ENCODE measurements at places on chromosomes 11 and 22.

DNA sequence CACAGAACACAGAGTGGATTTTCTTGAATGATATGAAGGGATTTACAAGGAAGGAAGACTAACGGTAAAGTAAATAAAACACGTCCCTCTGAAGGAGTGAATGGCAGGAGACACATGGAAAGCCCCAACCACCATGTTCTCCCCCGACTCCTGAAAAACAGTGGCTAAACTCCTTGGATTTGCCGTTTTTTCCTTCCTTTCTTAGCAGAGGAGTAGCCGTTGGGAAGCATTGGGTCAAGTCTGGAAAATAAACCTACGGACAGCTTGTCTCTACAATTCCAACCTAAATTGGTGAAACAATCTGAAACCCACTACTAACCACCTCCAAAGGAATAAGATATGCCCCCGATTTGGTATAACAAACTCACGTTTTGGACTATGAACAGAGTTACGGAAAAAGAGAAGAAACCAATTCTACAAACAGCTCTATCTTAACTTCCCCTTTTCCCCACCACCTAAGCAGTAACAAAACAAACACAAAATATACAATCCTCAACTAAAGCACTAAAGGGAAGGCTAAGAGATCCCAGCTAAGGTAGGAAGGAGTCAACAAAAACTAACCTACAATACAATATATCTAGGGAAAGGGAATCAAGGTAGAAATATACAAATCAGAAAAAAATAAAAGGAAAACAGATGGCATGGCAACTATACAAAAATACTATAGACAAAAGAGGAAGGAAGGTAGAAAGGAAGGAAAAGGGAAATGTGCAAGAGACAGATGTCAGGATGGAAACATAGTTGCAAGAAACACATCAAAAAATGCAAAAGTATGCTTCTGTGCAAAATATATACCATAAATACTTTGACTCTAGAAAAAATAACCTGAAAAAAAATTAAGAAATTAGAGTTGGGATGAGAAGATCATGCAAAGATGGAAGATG is 43.8 kb upstream of the LYVE1 start:
- no peak for DNase-seq

GRCh38 chr11:130037058-130037457 is 32.6 kb upstream of the APLP2 start:
- DNase-seq: no peak

GRCh38 chr11:113779496-113779895 is at the start of gene CLDN25:
Gene CLDN25 (plus strand): TSS chr11:113779796. CDS start chr11:113779796, 0 bp downstream.
- DNase-seq: no peak

DNA sequence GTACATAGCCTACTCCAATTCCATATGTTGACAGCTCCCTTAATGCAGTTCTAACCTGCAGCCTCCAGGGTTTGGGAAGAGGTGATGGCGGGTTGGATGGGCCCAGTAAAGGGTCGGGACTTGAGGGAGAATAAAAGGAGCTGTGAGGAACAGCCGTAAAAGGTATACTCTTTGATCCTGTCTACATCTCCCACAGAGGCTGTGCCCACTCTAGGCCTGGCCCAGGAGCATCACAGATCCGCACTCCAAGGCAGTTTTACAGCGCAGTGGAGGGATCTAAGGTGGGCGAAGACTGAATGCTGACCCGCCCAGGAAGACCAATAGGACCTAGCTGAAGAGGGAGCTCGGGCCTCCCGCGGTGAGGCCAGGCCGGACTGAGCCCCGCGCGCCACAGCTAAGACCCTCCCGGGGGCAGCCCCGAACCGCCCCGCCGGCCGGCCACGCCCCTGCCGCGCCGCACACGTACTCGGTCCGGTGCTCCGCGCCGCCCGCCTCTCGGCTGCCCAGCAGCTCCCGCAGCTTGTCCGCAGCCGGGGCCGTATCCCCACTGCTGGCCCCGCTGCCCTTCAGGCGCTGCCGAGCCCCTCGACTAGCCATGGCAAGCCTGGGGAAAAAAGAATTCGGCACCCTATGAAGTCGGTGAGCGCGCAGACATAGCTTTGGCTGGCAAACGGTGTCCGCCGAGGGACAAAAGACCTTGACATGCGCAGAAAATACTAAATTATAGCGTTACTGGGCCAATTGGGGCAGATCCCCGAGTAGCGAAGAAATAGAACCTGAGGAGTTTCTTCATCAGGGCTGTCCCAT is at the start of gene ALG9:
Gene ALG9, minus strand, starts transcription at position 696 of the 807 bp plus-strand sequence. Its CDS starts 99 bp downstream, at position 597.
- peak; percentile 98 for DNase-seq

DNA sequence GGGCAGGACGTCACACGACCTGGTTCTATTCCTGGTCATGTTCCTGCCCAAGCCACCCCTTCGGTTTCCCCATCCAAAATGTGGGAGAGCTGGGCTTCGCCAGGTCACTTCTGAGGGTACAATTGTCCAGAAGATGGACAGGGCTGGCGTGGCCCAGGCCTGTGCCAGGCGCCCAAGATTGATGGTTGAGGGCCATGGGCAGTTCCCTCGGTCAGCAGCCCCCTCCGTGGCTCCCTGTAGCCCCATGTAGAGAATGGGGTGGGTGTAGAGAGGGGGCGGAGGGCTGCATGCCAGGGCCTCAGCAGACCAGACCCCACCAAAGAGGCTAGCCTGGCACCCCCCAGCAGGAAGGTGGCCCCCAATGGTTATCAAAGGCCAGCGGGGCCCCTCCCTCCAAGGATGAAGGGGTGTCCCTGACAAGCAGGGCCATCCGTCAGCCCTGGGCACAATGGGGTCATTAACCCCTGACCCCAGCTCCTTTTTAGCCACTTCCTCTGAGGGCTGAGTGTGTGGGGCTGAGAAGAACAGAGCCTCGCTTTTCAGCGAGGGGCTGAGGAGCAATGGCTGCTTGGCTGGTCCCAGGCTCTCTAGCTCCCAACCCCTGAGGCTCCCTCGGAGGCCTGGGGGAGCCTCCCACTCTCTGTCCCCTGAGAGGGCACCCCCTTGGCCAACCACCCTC is 11.0 kb upstream of the PICK1 start:
- DNase-seq: no peak

GRCh38 chr22:32378707-32379272 is 21.1 kb downstream of the RFPL3 start:
- no peak for DNase-seq

DNA sequence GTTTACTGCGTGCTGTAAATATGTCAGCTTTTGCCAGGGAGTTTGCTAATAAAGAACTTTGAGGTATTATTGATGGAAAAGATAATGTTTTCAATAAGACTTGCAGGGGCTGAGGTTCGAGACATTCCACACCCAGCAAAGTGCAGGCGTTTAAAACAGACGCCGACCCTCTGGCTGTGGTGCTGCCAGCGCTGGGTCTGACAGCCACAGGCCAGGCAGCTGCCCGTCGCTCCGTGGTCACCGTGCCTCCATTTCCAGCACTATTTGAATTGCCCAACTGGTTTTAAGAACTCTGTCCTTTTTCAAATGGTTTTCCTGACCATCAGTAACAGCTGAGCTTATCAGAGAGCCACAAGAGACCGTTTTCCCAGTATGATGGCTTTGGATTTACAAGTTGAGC is 28.1 kb upstream of the ALX4 start:
- no peak for DNase-seq

- DNase-seq: peak; percentile 55
Observed at GRCh38 chr11:30914143-30914762, 328.1 kb upstream of the MPPED2 start.

DNA sequence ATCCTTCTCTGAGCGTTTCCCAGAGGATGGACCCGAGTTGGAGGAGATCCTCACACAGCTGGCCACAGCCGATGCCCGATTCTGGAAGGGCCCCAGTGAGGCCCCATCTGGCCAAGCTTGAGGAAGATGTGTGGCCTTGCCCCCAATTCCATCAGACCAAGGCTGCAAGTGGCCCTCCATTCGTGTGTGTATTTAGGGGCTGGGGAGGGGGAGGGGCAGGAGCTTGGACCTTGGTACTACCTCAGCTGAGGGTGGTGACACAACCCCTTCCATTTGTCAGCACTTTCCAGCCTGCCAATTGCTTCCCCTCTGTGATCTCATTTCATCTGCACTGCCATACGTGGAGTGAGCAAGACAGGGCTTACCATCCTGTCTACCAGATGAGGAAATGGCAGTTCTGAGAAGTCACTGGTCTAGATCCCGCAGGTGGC is 1.3 kb upstream of the BBS1 start:
- DNase-seq: no peak

GRCh38 chr11:27886857-27887256 is 186.6 kb upstream of the BDNF start:
- no peak for DNase-seq

GRCh38 chr11:106983261-106983660 is 35.0 kb downstream of the GUCY1A2 start:
- DNase-seq: no peak

Data from activated CD8-positive, alpha-beta memory T cell treated with anti-CD3 and anti-CD28 coated beads for 24 hours (primary cell).